ENCODE measurements at places on chromosomes 3 and 15. TPM values are rescaled to one million over a fixed set of nuclear protein-coding genes. Genes with fewer than 3 reads are reported as not detected.

PRR20G gene
- total RNA-seq: not detected

C3orf70 gene
- total RNA-seq: 4.8 TPM

ZCWPW2 gene
- total RNA-seq: 1.1 TPM

KIF15 gene
- total RNA-seq: 1.1 TPM

CNTN3 gene
- 3.7 TPM for total RNA-seq

EXD1 gene
- not detected for total RNA-seq

GOLGA8N gene
- total RNA-seq: 13.9 TPM

SLC24A5 gene
- total RNA-seq: not detected

PTH1R gene
- total RNA-seq: 13.4 TPM

KCTD6 gene
- 30.7 TPM for total RNA-seq

WDR49 gene
- 1.9 TPM for total RNA-seq

HHATL gene
- total RNA-seq: not detected

FBXO40 gene
- not detected for total RNA-seq

TUSC7 gene
- not detected for total RNA-seq

ASB14 gene
- not detected for total RNA-seq

NMB gene
- 26.9 TPM for total RNA-seq

CHAC1 gene
- total RNA-seq: 11.9 TPM

TUBGCP5 gene
- 28.0 TPM for total RNA-seq

OCA2 gene
- 0.80 TPM for total RNA-seq

PLSCR2 gene
- 2.0 TPM for total RNA-seq

ABHD17C gene
- total RNA-seq: 5.2 TPM

CHRD gene
- total RNA-seq: 20.3 TPM

MYRIP gene
- total RNA-seq: 2.6 TPM

ALPK3 gene
- 2.6 TPM for total RNA-seq

ATP13A5 gene
- total RNA-seq: 2.3 TPM

LMAN1L gene
- total RNA-seq: not detected

MAP1A gene
- total RNA-seq: 8.8 TPM

CLDN1 gene
- total RNA-seq: 51.8 TPM

MFGE8 gene
- 311 TPM for total RNA-seq

PAK6 gene
- 9.5 TPM for total RNA-seq

TGM5 gene
- total RNA-seq: 2.7 TPM

LPP gene
- 135 TPM for total RNA-seq

CHDH gene
- 67.0 TPM for total RNA-seq

TLR9 gene
- total RNA-seq: not detected

ADAMTS17 gene
- total RNA-seq: 8.0 TPM

GOLGA8S gene
- under 0.01 TPM for total RNA-seq

ZMYND10 gene
- 0.32 TPM for total RNA-seq

ACKR2 gene
- 15.8 TPM for total RNA-seq

BFSP2 gene
- total RNA-seq: not detected

CDHR4 gene
- total RNA-seq: not detected

PARL gene
- total RNA-seq: 48.0 TPM

HRG gene
- not detected for total RNA-seq

IGSF11 gene
- under 0.01 TPM for total RNA-seq

TRH gene
- not detected for total RNA-seq

EFHB gene
- total RNA-seq: 1.3 TPM

SLCO2A1 gene
- total RNA-seq: 4.2 TPM

DNASE1L3 gene
- 5.6 TPM for total RNA-seq

PPP1R14D gene
- not detected for total RNA-seq
